Stimulated activated CD4-positive, alpha-beta T cell treated with anti-CD3 and anti-CD28 coated beads, Interleukin-4, amount 100 ng/mL, for 4 hours (primary cell): ENCODE measurements at places on chromosomes 2 and 18.

- DNase-seq = no peak
Observed at GRCh38 chr2:239942090-239942489, 83.1 kb downstream of the NDUFA10 start.

- DNase-seq = peak; percentile 68
Observed at GRCh38 chr18:48446582-48447225, 37.5 kb upstream of the ZBTB7C start.

DNA sequence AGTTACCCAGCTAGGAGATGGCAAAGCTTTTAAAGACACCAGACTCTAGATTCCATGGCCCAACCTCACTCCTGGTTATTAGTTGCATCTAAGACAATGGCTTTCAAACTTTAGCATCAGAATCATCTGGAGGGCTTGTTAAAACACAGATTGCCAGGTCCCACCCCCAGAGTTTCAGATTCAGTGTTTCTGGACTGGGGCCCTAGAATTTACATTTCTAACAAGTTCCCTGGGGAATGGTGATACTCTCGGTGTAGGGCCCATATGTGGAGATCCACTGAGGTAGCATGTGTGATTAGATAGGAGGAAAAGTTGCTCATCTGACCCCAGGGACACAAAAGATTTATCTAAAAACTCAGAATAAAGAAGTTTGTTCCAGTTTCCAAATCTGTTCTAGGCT, 14.5 kb upstream of the TTR start:
- no peak for DNase-seq

GRCh38 chr2:46774499-46775228, 140.9 kb downstream of the MCFD2 start:
- DNase-seq = no peak

GRCh38 chr18:8031496-8031895, 464.4 kb downstream of the PTPRM start:
- no peak for DNase-seq

GRCh38 chr2:43012966-43013365, 213.4 kb downstream of the ZFP36L2 start:
- DNase-seq = no peak

GRCh38 chr2:99789849-99790248, 300.0 kb upstream of the REV1 start:
- DNase-seq = no peak

- no peak for DNase-seq
Observed at GRCh38 chr2:133484784-133485183, 83.5 kb downstream of the NCKAP5 start.

DNA sequence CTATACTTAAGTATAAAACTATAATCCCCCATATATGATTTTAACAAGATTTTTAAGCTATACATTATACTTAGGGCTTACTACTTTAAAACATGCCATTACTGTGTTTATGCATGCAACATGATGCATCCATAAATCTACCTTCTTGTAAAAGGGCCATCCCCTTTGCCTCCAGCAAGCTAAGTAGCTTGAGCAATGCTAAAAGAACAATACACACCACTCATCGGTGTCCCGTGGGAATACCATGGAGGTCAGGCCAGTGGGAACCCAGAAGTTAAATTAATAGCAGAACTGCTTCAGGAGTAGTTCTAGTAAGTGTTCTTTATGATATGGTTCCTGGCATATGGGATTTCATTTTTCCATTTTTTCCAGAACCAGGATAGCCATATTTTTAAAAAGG, 37.8 kb downstream of the SH3RF3 start:
- no peak for DNase-seq

GRCh38 chr18:31039426-31039825, 3.1 kb downstream of the DSC3 start:
- no peak for DNase-seq

DNA sequence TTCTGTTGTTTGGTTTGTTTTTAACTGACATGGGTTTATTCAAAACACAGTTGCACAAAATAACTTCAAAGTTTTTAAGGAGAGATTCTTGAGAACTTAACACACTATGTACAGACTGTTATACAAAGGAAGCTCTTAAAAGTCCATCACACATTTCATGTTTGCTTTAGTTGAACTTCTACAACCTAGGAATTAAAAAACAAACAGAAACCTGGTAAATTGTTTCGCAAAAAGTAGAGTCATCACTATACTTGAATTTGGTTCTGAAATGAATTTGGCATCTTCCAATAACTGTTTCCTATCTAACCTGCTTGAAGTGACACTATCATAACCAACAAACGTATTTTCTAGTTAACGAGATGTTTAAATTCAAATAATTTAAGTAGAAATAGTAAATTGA, 21.8 kb downstream of the TRIP12 start:
- DNase-seq = no peak

- no peak for DNase-seq
Observed at GRCh38 chr2:237418300-237418699, 4.3 kb upstream of the COL6A3 start.

DNA sequence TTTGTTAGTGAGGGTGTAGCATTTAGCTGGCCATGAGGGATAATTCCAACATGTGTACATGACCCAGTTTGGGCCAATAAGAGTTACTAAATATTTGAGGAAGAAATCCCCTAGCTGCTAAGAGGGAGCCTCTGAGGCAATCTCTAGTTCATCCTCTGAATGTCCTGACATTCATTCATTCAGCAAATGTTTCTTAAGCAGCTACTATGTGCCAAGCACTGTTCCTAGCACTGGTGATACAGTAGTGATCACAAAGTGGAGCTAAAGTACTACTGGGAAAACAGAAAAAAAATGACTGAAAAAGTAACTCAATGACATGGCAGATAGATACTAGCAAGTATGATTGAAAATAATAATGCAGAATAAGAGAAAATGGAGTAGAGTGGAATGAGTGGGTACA, 79.8 kb upstream of the PID1 start:
- no peak for DNase-seq

- peak; percentile 20 for DNase-seq
Observed at GRCh38 chr18:77068321-77069312, 64.0 kb downstream of the MBP start.

GRCh38 chr18:5175378-5175777, 21.7 kb downstream of the AKAIN1 start:
- DNase-seq = no peak

DNA sequence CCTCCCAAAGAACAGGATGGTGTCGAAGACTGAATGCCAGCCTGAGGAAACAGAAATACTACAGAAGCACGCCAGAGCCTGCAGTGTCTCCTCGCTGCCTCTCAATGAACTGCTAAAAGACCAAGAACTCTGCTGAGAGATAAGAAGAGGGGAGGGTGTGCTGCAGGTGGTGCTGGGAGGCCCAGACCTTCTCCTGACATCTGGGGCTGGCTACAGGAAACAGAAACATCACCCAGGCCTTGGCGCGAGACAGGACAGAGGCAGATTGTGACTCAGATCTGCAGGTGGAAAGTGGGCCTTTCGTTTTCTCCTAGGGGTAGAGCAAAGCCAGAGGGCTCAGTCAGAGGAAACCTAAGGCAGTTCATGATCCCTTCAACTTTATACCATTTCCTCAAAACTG, 250.3 kb upstream of the TCF4 start:
- DNase-seq = no peak

DNA sequence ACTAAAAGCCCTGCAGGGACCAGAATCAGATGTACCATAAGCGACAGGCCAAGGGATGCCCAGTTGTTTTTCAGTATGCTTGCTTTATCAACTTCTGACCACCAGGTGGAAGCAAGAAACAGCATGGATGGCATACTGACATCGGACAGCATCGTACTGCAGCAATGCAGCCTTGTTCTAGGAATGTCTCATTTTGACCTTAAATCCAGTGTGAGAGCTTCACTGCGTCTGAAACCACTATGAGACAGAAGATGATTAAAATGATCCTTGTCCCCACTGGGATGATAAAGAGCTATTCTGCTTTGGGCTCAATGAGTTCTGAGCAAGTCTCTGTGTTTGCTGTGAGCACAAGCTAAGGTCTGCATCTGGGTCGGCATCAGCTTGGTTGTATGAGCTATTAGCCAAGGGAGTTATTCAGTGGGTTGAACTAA, 54.3 kb downstream of the CDK15 start:
- DNase-seq = no peak

DNA sequence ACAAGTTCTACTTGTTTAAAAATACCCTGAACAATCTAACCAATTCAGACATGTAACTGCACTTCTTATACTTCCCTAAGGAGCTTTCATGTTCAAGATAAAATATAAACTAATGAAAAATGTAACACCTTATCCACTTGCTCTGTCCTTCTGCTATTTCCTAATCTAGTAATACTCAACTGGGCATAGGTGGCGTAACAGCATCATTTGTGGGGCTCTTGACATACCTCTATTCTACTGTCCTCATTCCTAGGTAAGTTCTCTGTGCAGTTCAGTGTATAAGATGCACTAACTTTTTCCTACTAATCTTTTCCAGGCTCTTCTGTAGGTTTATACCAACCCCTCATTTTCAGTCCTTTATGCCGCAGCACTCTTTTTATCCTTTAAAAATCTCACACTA, 36.7 kb downstream of the PRKD3 start:
- DNase-seq = no peak

GRCh38 chr2:72914589-72915319, 2.6 kb upstream of the EMX1 start:
- DNase-seq = no peak

DNA sequence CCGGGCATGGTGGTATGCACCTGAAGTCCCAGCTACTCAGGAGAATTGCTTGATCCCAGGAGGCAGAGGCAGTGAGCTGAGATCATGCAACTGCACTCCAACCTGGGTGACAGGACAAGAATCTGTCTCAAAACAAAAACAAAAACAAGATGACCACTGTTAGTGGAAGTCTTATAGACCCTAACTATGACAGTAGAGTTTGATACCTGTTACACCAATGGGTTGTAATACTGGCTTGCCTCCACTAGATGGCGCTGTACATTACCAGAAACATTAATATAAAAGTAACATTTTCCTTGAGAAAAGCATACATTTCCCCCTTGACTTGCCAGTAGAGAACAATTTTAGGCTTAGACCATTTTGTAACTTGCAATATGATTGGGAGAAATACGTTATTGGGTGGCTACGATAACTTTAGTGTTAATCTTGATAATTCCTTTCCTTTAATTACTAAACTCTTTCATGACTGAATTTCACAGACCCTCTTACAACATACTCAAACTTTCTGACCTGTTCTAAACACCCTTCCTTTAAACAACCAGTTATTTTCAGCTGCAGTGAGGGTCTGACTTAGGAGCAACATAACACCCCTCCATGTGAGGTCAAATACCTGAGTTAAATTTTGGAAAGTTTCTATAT, 19.5 kb downstream of the SLC25A52 start:
- peak; percentile 30 for DNase-seq

GRCh38 chr2:190819840-190820301, 60.8 kb upstream of the GLS start:
- no peak for DNase-seq

DNA sequence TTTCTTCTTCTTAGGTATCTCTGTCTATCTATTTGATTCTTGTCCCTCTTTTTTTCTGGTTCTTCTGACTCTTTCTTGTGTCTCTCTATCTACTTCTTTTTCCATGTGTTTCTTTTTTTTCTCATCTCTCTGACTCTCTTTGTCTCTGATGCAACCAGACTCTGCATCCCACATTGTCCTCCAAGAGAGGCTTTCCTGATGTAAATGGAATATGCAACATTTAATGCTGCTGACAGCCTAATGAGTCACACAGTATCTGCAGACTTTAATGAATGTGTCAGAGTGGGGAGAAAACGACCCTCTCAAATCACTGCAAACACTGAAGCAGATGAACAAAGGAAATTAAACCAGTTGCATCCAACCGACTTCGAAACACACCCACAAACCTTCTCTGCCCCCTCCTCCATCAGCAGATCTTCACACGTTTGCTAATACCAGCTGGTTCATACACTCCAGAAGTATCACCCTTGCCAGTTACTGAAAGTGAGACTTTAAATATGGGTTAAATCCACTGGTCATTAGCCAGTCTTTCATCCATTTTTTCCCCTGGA, 351.5 kb downstream of the TXNL1 start:
- no peak for DNase-seq

DNA sequence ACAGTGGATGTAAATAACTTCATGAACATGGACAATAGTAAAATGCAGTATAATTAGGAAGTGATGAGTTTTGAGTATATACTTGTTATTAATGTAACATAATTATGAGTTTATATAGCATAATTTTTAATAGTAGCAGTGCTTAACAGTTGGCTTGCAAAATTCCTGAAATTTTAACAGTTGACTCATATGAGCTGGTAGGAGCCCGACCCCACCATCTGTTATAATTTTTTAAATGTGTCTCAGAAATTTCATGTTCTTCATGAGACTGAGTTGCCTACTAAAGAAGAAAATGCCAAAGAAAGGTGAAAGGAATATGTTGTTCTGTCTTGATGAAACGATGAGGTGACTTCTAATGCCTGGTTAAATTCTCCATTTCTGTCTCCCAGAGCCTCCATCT, 62.6 kb downstream of the ITGB1BP1 start:
- DNase-seq = no peak

DNA sequence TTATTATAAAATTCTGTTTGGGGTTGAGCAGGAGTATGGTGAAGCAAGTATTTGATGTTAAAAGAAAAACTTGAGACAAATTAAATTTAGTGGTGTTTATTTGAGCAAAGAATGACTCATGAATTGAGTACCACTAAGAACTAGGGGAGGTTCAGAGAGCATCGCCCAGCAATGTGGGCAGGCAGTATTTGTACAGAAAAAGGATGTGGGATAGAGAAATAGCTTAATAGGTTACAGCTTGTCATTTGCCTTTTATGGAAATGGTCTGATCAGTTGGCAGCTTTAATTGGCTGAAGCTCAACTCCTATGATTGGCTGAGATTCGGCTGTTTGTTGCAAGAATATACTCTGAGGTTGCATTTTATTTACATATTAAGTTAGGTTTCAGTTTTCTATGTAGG, 68.2 kb downstream of the LRATD1 start:
- DNase-seq = no peak
